ENCODE measurements at places on chromosomes 2 and 18.

GRCh38 chr2:32005371-32005976, 5.3 kb downstream of the MEMO1 start:
- no peak for DNase-seq

DNA sequence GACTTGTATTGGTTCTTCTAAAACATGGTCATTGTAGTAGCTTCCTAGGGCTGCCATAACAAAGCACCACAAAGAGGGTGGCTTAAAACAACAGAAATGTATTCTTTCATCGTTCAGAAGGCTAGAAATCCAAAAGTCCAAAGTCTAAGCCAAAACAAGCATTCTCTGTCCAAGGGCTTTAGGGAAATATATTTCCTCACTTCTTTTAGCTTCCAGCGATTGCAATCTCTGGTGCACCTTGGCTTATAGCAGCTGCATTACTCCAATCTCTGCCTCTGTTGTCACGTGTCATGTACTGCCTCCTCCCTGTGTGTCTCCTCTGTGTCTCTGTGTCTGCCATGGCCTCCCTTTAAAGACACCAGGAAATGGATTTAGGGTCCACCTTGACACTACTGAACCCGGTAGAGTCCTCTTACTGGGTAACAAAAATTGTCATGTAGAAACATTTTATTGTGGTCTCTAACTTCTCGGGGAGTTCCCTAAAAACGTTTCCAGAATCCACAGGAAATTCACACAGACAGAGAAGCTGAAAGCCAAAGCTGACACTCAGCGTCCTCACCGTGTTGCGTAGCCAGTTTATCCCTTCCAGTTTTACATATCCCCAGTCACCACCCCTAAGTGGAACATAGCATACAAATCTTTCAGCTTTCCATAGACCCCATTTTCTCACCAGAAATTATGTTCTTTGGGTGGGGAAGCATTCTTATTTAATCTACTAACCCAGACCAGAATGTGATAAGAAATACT, 20.7 kb upstream of the TTN start:
- no peak for DNase-seq

GRCh38 chr18:4639628-4640310, 184.7 kb upstream of the DLGAP1 start:
- no peak for DNase-seq

- no peak for DNase-seq
Measured at GRCh38 chr18:77107292-77107691, 25.3 kb downstream of the MBP start.

DNA sequence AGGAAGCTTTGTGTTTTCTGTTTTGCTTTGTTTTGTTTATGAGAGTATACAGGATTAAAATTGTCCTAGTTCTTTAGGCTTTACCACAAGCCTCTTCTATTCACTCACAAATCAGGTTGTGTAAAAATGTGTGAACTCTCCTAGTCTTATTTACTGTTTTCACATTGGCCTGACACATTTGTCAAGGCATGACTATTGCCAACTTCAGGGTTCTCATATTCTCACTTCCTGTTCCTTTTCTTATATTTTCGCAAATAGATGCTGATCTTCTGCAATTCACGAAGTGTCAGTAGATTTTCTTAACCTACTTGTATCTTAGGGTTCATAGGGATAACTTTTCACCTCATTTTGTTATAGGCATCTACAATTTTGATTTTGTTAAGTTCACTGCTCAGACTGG, 67.1 kb downstream of the CCDC102B start:
- no peak for DNase-seq

DNA sequence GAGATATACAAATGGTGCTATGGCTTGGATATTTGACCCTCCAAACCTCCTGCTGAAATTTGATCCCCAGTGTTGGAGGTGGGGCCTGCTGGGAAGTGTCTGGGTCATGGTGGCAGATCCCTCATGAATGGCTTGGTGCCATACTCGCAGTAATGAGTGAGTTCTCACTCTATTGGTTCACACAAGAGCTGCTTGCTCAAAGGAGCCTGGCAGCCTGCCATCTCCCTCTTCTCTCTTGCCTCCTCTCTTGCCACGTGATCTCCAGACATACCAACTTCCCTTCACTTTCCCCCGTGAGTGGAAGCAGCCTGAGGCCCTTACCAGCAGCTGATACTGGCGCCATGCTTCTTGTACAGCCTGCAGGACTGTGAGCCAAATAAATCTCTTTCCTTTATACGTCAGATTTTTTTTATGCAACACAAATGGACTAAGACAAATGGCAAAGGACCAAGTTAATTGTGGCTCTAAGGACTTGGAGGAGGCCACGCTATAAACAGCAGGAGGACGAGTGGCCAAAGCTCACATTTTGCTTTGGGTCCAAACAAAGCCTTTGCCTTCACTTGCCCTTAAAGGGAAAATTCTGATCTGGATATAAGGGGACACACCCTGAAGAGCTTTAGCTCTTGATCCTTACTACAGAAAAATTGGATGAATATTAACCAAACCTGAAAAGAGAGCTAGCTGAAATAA, 214.7 kb downstream of the SS18 start:
- DNase-seq: no peak

- no peak for DNase-seq
Measured at GRCh38 chr2:2014251-2014771, 270.0 kb upstream of the PXDN start.

DNA sequence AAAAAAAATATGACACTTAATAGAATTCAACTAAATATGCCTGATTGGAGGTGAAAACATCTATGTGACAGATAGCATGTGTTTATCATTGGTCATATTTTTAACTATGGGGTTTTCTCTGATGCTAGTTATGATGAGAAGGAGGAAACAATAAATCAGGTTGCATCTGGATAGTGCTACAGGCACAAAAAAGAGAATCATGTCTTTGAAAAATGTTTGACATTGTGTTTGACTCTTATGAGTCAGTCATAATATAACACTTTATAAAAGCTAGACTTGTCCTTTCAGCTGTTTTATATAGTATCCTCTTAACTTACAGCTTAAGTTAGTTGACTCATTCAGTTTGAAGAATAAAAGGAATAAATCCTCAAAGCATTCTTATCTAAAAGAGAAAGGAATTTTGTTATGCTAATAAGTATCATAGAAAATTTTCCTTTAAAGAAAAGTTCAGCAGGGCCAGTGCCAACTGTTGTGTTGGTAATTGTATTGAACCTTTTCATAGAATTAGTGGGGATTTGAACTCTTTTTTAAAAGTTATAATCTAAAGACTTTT, 78.4 kb upstream of the UBXN4 start:
- DNase-seq: no peak

- no peak for DNase-seq
Measured at GRCh38 chr2:36338827-36339145, 16.8 kb upstream of the CRIM1 start.

GRCh38 chr2:171712051-171712450, 24.8 kb downstream of the DYNC1I2 start:
- no peak for DNase-seq

Data from nephron progenitor cell (in vitro differentiated cells).